CD4-positive, alpha-beta T cell treated with Interferon gamma for 1 hour (primary cell): ENCODE measurements at places on chromosomes 1 and 21.

GRCh38 chr1:53592521-53592982, 133.4 kb downstream of the DMRTB1 start:
- DNase-seq = no peak

DNA sequence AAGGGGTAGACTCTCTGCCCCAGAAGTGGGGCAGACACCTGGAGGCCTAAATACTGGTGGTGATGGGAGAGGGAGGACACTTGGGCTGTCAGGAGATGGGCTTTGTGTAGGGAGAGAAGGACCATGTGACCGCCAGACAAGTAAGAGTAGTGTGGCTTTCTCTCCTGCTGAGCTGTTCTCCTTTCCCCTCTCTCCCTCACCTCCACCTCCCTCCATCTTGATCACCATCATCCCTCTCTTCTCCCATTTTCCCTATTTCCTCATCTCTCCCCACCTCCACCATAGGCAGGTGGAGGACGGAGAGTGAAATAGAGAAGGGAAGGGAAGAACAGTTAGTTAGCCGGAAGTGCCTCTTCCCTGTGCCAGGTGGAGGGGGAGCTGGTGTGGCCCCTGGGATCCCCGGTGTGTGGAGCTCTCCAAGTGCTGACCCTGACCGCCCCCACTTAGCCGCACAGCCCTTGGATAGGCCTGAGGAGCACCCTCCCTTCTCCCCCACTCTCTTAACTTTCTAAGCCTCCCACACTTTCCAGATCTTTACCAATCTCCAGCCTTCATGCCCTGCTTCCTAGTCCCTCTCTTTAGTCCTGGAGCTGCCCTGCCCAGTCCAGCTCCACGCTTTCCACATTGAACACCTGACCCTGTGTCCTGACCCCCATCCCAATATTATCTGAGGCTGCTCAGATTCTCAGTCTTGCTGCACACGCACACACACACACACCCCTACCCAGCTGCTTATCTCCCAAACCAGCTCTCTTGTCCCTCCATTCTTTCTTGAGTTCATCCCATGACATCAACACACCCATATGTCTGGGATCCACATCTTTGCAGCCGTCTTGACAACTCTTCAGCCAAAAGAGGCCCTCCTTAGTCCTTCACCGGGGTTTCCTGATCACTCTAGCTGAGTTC, 1.5 kb downstream of the CELF3 start:
- no peak for DNase-seq

DNA sequence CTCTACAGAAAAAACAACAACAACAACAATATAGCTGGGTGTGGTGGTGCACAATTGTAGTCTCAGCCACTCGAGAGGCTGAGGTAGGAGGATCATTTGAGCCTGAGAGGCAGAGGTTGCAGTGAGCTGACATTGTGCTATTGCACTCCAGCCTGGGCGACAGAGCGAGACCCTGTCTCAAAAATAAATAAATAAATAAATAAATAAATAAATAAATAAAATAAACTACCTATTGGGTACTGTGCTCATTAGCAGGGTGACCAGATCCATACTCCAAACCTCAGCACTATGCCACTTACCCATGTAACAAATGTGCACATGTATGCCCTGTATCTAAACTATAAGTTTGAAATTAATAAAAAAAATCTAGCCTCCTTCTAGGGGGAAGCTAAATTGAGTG, 369.4 kb upstream of the AJAP1 start:
- no peak for DNase-seq

DNA sequence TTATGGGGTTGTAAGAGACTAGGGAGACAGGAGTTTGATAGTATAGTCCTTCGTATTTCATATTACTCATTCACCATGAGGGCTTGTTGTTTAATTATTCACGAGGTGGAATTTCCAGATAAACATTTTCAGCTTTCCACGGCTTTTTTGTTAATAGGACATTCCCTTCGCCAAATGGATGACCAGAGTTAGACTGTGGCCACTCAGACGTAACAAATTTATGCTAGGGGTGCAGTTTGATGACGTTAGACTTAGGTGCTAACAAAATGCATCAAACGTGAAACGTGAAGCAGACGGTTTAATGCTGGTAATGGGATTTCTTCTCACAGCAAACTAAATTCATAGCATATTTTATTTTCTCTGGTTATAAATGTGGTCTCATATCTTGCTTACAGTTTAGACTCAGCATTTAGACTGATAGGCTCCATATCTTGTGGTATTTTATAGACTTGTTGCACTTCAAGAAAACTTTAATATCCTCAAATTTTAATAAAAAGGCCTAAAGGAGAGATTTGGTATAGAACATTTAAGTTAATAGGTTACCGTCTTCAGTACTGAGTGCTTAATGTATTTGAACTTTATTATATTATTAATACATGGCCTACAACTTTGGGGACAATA, 2.3 kb downstream of the DHX9 start:
- DNase-seq = no peak

GRCh38 chr21:31255896-31256295, 88.2 kb downstream of the TIAM1 start:
- DNase-seq = no peak

- DNase-seq = peak; percentile 48
Measured at GRCh38 chr1:92484472-92485380, 2.0 kb downstream of the GFI1 start.

GRCh38 chr1:74343216-74343615, 108.0 kb downstream of the TNNI3K start:
- DNase-seq = no peak

DNA sequence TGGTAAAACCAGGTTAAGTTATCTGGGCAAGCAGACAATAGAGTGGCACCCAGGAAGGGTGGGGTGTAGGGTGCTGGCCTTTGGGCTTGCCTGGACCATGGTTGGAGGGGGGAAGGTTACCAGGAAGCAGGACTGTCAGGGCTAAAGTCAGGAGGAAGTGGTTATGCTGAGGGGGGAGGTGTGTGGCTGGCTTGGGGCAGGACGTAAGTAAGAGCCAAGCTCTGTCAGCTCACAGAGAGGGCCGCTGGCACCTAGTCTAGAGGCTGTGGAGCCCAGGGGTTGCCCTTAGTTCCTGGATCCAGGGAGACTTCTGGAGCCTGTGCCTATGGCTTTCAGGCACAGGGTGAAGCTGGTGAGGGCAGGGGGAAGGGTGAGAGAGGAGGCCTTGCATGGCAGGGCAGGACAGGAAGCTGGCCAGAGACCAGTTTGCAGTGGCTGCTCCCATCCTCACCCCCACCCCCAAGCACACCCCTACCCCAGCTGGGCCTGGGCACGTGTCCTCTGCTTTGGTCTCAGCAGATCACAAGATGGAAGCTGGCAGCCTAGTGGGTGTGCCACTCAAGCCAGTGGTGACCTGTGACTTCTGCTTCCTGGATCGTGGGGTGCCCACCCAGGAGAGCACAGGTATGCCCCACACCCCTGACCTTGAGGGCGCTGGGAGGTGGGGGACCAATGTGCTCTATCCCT, 20.5 kb upstream of the SMYD3 start:
- no peak for DNase-seq

GRCh38 chr1:236638945-236639344, 34.6 kb upstream of the HEATR1 start:
- no peak for DNase-seq

GRCh38 chr21:32424674-32425073, 12.2 kb downstream of the EVA1C start:
- no peak for DNase-seq

GRCh38 chr1:198660341-198661261, 21.8 kb downstream of the PTPRC start:
- DNase-seq = no peak

DNA sequence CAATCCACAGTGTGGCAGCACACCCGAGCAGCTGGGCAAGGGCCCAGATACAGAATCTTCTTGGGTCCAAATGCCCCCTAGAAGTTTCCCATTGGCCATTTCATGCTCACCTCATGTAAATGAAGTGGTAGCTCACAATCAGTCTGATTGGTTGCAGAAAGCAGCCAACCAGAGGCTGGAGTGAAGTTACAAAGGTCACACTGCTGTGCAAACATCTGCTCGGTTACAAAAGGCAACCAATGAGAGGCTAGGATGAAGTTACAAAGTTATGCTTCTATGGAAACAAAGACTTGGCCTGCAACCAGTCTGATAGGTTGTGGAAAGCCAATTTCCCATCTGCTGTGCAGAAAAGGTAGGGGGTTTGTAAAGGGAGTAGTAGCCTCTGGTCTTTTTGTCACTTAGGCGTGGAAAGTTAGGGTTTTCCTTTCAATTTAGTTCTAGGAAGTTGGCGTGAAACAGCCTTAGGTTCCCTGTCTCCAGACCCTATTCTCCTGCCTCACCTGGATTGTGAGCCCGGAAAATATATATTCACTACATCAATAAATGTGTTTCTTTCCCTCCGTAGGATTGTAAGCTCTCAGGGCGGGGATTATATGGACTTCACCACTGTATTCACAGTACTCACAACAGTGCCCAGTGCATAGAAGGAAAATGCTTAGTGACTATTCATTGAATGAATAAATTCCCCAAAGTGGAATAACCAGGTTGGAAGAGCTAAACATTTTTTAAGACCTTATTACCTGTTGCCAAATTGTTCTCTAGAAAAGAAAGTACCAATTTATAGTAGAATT, 91.9 kb downstream of the URB2 start:
- no peak for DNase-seq

DNA sequence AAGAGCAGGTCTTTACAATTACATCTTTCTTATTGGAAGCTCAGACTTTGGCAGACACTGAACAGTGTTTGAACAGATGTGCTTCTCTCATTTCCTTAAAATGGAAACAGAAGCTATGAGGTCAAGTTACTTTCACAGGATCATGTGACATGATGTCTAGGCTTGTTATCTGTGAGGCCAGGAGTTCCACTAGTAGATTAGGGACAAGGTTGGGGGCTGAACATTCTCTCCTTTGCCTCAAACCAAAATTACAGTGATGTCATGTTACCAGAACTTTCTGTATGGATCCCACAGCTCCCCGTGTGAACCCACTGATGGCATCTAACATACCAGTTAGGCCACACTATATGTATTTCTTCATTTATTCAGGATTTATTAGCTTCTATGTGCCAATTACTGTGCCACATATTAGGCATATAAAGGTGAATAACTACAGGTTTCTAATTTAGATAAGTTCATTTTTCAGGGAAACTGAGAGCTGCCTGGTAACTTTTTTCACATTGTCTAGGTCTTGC, 6.0 kb downstream of the DYNLT5 start:
- DNase-seq = no peak
